IgD-negative memory B cell (primary cell): ENCODE measurements at places on chromosomes 6 and 20. TPM values are rescaled to one million over a fixed set of nuclear protein-coding genes. Genes with fewer than 3 reads are reported as not detected.

CLIC5 gene
- 1.9 TPM for polyA plus RNA-seq

MACROD2 gene
- 1.3 TPM for polyA plus RNA-seq

MAFB gene
- polyA plus RNA-seq = not detected

TGM3 gene
- polyA plus RNA-seq = not detected

TRIM15 gene
- polyA plus RNA-seq = not detected
